ENCODE measurements at places on chromosomes 12 and 14. TPM values are rescaled to one million over a fixed set of nuclear protein-coding genes. Genes with fewer than 3 reads are reported as not detected.
A peak's percentile ranks its signal among the peaks of the same experiment; 100 is the strongest.

DNA sequence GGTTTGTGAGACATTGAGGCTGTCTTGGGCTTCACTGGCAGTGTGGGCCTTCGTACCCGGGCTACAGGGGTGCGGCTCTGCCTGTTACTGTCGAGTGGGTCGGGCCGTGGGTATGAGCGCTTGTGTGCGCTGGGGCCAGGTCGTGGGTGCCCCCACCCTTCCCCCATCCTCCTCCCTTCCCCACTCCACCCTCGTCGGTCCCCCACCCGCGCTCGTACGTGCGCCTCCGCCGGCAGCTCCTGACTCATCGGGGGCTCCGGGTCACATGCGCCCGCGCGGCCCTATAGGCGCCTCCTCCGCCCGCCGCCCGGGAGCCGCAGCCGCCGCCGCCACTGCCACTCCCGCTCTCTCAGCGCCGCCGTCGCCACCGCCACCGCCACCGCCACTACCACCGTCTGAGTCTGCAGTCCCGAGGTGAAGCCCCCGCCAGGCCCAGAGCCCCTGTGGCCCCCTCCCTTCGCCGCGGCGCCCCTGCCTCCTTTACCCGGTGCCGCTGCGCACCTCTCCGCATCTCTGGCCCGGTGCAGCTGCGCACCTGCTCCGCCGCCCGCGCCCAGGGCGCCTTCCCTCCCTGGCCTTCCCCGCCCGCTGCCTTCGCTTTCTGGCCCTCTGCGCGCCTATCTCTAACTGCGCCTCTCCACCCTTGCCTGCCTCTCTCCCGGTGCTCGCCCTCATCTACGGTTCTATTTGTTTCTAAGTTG lies at the start of gene ENO2:
Gene ENO2, plus strand, starts transcription at position 335 of the 701 bp plus-strand sequence. CDS start 1,253 bp downstream, outside the sequence.
- ATAC-seq, result peak; percentile 78

DNA sequence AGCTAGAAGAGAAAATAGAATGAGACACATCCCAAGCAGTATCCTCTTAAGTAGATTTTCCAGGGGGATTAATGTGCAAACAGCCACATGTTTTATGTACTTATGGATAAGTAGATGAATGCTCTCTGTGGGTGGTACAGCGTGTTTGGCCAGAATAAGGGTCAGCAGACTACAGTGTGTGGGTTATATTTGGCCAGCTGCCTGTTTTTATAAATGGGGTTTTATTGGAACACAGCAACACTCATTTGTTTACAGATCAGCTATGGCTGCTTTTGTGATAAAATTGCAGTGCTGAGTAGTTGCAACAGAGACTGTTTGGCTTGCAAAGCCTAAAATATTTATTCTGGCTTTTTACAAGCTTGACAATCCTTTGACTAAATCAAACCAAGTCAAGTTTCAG lies 780.2 kb upstream of the SEL1L start:
- ATAC-seq, result no peak

- ATAC-seq, result no peak
These were observed 117.9 kb downstream of the PDE3A start for GRCh38 chr12:20486233-20486632.

DNA sequence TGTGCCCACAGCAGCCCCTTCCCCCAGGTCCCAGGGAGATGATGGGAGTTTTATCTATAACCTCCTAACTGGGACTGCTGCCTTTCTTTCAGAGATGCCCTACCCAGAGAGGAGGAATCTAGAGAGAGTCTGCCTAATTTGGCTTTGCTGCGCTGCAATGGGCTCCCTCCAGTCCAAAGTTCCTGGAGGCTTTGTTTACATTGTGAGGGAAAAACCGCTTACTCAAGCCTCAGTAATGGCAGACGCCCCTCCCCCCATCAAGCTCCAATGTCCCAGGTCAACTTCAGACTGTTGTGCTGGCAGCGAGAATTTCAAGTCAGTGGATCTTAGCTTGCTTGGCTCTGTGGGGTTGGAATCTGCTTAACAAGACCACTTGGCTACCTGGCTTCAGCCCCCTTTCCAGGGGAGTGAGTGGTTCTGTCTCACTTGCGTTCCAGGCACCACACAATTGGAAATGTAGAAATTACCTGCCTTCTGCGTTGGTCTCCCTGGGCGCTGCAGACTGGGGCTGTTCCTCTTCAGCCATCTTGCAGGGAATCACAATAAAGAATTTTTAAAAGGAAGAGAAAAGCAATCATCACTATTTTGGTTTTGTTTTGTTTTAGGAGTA lies 262.5 kb downstream of the FOXG1 start:
- ATAC-seq, result no peak

GRCh38 chr14:30005114-30005808 lies 77.6 kb upstream of the PRKD1 start:
- ATAC-seq, result no peak

DNA sequence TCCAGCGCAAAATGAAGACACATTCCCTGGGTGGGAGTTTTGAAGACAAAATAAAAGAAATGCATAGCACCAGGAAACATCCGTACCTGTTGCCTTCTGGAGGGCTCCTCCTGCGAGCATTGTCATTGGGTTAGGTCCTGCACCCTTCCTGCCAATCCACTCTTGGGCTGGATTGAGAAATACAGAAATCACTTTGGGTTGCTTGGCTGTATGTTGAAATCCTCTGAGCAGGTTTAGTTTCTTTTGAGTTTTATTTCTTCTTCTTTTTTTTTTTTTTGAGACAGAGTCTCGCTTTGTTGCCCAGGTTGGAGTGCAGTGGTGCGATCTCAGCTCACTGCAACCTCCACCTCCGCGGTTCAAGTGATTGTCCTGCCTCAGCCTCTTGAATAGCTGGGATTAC lies 67.6 kb downstream of the ARF6 start:
- ATAC-seq, result peak; percentile 56

DNA sequence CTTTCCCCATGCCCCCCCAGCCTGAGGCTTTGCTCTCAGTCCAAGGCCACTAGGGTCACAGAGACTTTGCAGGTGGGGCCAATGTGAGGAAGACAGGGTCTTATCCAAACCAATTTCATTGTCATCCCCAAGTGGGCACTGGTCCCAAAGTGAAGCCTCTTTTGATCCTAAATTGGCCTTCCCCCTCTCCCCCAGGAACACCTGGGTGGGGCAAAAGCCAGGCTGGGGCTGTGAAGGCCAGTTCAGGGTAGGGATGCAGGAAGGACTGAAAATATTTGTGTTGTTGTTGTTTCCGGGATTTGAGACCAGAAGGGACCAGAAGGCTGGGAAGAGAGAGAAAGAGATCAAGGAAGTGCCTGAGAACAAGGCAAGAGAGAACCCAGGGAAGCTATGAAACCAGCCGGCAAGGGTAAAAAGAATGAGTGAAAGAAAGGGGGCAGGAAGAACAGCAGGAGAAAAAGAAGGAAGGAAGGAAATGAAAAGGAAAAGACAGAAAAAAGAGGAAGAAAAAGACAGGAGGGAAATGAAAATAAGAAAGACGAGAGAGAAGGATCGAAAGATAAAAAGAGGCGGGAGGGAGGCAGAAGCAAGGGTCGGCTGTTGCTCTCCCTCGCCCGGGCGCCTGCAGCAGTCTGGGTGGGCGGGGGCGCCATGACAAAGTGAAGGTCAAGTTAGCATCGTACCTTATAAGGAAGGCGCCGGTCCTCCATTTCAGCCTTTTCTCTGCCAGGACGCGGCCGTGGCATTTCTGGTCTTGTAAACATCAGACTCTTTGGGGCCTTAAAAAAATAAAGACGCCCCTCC lies 7.4 kb upstream of the HOXC11 start:
- ATAC-seq, result no peak

DNA sequence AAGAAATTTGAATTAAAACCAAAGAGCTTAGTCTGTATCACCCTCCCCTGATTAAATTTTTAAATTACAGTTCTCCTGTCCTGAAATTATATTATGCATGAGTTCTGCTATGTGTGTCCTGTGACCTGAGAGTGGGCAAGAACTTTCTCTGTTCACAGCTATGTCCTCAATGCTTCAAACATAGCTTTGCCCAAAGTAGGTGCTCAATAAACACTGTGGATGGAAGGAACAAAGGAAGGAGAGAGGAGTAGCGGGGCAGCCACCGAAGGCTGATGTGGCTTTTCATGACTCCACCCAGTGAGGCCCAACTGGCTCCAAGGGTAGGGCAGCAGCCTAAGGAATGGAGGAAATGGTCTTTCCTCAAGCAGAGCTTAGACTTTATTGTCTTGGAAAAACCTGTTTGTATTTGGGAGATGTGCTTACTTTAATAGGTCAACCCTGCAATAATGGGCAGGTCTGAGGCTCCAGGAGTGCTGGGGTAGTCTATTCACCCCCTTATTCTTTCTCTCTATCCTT lies 7.6 kb upstream of the MARK3 start:
- ATAC-seq, result peak; percentile 80

GRCh38 chr12:7061138-7061537 lies 620 bp downstream of the C1S start:
- no peak for ATAC-seq

- ATAC-seq, result no peak
These were observed 138.5 kb downstream of the KTN1 start for GRCh38 chr14:55718551-55718950.

- no peak for ATAC-seq
These were observed 20.7 kb downstream of the YARS2 start for GRCh38 chr12:32734952-32735351.

- ATAC-seq, result peak; percentile 32
These were observed 38.9 kb downstream of the PPP4R4 start for GRCh38 chr14:94213021-94213420.

- ATAC-seq, result peak; percentile 36
These were observed 1.8 kb downstream of the SMIM41 start for GRCh38 chr12:52081263-52081733.

GRCh38 chr12:51240971-51241370 lies 2.3 kb downstream of the DAZAP2 start:
- ATAC-seq, result no peak

DNA sequence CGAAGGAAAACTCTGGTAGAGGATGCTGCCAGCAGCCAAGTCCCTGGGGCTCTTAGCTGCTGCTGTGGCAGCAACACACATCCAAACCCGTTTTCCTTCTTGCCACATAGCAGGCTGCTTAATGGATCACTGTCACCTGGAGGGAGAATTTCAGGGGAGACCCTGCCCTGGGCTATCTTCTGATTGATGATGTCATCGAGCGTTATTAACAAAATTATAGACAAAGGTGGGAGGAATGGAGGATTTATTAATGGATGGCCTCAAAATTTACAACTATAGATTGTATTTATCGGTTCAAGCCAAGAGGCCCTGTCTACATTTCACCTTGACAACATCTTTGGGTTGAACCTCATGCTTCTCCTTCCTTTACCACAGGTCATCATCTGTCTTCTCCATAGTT lies 120.8 kb upstream of the PZP start:
- ATAC-seq, result no peak

GRCh38 chr12:58313091-58313855 lies 371.9 kb downstream of the ATP23 start:
- ATAC-seq, result no peak

DNA sequence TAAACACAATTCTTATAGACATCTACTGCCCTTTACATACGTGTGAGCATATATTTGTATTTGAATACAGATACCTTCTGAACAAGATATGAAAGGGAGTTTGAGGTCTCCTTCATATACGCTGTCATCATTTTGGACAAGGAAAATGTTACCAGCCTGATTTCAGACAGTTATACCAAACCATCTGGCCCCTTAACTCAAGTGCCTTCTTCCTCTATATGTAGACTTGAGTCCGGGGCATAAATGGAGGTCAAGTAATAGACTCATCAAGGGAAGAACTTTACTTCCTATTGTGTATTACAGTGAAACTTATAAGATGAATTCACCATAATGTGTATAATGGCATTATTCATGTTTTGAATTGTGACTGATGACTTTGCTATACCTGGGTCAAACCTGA lies 52.2 kb downstream of the FAR2 start:
- ATAC-seq, result no peak

DNA sequence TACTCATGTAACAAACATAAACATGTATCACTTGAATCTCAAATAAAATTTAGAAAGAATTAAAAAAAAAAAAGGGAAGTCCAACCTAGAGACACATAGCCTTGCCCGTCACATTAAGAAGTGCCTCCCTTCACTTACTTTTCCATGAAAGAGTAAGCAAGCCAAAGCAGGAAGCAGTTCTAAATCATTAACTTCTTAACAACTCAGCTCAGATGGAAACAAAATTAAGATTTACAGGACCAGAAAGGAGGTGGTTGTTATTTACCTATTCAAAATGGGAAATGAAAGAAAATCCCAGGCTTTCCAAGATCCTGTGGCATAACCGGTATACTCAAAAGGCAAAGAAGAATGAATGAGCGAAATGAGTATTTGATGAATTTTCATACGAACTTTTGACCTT lies 258.6 kb upstream of the DCN start:
- ATAC-seq, result no peak

GRCh38 chr14:102760496-102761193 lies 16.6 kb upstream of the TRAF3 start:
- ATAC-seq, result peak; percentile 42

DNA sequence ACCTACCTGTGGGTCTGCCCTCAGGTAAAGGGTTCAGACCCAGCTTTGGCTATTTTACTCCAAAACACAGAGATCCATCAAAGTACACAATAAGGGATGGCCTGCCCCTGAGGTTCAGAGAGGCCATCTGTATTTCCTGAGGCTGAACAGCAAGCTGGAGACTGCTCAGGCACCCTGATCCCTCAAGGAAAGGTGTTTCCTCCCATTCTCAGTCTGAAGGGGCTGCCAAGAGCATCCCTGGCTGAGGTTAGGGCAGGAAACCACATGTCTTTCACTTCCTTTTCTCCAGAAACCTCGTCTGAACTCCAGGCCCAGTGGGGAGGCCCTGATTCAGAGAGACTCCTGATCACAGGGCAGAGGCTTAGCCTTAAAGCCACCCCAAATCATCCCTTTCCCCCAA lies 1.5 kb downstream of the RILPL1 start:
- ATAC-seq, result no peak

DNA sequence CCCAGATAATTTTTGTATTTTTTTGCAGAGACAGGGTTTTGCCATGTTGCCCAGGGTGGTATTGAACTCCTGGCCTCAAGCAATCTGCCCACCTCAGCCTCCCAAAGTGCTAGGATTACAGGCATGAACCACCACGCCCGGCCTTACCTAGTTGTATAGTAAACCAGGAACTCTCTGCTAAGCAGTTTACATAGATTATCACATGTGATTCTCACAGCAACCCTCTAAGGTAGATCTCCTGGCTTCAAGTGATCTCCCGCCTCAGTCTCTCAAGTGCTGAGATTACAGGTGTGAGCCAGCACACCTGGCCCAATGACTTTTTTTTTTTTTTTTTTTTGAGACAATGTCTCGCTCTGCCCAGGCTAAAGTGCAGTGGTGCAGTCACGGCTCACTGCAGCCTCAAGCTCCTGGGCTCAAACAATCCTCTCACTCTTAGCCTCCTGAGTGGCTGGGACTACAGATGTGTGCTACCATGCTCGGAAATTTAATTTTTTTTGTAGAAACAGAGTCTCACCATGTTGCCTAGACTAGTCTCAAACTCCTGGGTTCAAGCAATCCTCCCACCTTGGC lies 26.0 kb upstream of the ATP2A2 start:
- no peak for ATAC-seq

DNA sequence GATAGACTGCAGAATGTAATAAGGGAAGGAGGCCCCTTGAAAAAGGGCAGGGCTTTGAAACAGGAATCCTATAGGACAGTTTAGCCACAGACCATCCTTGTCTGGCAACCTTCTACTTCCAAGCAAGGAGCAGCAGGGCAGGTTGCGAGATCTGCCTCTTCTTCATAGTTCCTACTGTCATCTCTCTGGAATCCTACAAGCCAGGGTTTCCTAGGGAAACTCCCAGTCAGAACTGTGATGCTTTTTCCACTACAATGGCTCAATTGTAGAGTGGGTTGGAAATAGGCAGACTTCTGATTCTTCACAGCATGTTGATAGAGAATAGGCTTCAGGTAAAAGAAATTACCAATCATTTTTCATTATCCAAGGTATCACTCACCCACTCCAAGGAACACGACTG lies 186.3 kb downstream of the DACT1 start:
- no peak for ATAC-seq

Gene ARL6IP4
- total RNA-seq, result 134 TPM

Gene SLC25A47
- not detected for total RNA-seq

Gene LRRC43
- 0.12 TPM for total RNA-seq

Gene OR4M1
- total RNA-seq, result not detected

Gene CLEC9A
- total RNA-seq, result not detected

Gene CLEC2D
- 3.7 TPM for total RNA-seq

All from esophagus mucosa (tissue), 1 donor.